ENCODE measurements at places on chromosomes 13 and 19. TPM values are rescaled to one million over a fixed set of nuclear protein-coding genes. Genes with fewer than 3 reads are reported as not detected.
A peak's percentile ranks its signal among the peaks of the same experiment; 100 is the strongest.

DNA sequence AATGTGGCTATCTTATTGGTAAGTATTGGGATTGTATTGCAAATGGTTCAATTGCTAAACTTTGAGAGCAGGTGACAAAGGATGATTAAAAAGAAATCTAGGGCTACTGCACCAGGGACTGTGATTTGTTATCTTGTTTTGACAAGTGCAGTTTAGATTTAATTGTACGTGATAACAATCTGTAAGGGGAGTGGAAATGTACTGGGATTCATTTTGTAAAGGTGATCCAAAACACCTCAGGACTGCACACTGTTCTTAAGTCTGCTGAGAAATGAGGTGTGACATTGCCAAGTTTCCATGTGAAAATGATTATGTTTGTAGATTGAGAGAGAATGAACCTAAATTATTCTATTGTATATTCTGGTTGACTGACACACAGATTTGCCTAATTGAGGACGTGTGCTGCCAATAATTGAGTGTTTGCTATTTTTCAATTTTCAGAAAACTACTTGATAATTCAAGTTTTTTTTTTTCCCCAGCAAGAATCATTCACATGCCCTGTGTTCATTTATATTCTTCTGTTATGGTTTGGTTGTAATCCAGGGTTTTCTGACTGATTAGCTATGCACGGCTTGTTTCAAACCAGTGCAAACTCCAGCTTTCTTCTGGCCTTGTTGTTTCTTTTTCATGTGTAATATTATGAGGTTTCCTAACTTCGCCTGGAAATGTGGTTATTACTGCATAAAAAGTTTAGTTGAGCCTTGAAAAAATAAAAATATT lies 308.0 kb downstream of the OLFM4 start:
- DNase-seq: no peak
- no peaks in the 10 kb centered on the region for H3K36me3 ChIP-seq
- no peak overlapping the region for H3K4me3 ChIP-seq

- DNase-seq: no peak
- no peaks in the 10 kb centered on the region for H3K36me3 ChIP-seq
- no peak overlapping the region for H3K4me3 ChIP-seq
These were observed 1215.6 kb downstream of the EFNB2 start for GRCh38 chr13:105319875-105320274.

DNA sequence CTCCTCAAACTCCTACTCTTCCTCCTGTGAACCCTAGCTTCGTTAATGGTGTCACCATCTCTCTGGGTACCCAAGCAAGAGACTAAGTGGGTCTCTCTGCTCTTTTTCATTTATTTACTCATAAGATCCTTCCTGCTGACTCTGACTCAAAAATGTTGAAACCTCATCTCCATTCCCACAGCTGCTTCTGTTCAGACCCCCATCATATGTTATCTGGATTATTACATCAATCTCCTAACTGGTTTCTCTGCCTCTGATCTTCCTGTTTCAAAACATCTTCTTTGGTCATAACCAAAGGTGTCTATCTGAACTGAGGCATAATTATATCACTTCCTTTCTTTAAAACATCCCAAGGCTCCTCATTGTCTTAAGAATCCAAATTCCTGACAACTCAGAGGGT lies 2.0 kb upstream of the MEDAG start:
- H3K27ac ChIP-seq: no peak overlapping the region
- H3K4me1 ChIP-seq: peaks cover 11% of the 10 kb centered on the region
- peaks cover 78% of the 10 kb centered on the region for H3K27me3 ChIP-seq
- no peaks in the 10 kb centered on the region for H3K36me3 ChIP-seq
- H3K4me3 ChIP-seq: no peak overlapping the region

- no peaks in the 10 kb centered on the region for H3K36me3 ChIP-seq
- no peak overlapping the region for H3K27ac ChIP-seq
- H3K4me1 ChIP-seq: no peaks in the 10 kb centered on the region
- peaks cover 6% of the 10 kb centered on the region for H3K27me3 ChIP-seq
- no peak overlapping the region for H3K4me3 ChIP-seq
These were observed 7.5 kb upstream of the OR10H5 start for GRCh38 chr19:15779756-15780476.

GRCh38 chr13:24348385-24348784 lies 39.0 kb downstream of the C1QTNF9 start:
- DNase-seq: no peak
- H3K27ac ChIP-seq: no peak overlapping the region
- H3K4me3 ChIP-seq: no peak overlapping the region
- no peaks in the 10 kb centered on the region for H3K4me1 ChIP-seq

GRCh38 chr19:46764817-46765291 lies 18.6 kb upstream of the STRN4 start:
- H3K27me3 ChIP-seq: no peaks in the 10 kb centered on the region
- DNase-seq: no peak
- H3K36me3 ChIP-seq: no peaks in the 10 kb centered on the region
- no peak overlapping the region for H3K27ac ChIP-seq
- H3K4me3 ChIP-seq: no peak overlapping the region

DNA sequence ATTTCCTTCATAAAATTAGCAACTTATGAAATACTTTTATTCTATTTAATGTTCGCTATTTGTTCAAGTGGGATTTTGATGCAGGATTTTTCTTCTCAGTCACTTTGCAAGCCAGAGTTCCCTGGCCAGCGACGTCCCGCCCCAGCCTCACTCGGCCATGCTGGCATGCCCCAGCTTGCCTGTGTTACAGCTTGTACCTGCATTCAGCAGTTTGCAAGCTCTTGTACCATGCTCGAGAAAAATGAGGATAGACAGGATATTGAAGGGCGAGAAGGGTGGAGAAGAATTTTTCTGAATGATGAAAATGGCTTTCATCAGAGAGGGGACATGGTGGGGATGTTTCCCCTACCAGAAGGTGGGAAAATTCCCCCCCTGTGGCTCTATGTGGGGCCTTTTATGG lies 2180.2 kb upstream of the PCDH20 start:
- no peaks in the 10 kb centered on the region for H3K4me1 ChIP-seq
- DNase-seq: no peak
- no peaks in the 10 kb centered on the region for H3K27me3 ChIP-seq
- H3K36me3 ChIP-seq: no peaks in the 10 kb centered on the region

GRCh38 chr19:12946731-12947496 lies 1.3 kb downstream of the RAD23A start:
- H3K4me3 ChIP-seq: peak overlapping the region; percentile 85
- peaks cover 70% of the 10 kb centered on the region for H3K36me3 ChIP-seq
- H3K27ac ChIP-seq: peak overlapping the region; percentile 97
- H3K27me3 ChIP-seq: no peaks in the 10 kb centered on the region
- peaks cover 65% of the 10 kb centered on the region for H3K4me1 ChIP-seq
- DNase-seq: no peak

- peaks cover 3% of the 10 kb centered on the region for H3K4me1 ChIP-seq
- no peak overlapping the region for H3K27ac ChIP-seq
- peaks cover 41% of the 10 kb centered on the region for H3K27me3 ChIP-seq
- no peaks in the 10 kb centered on the region for H3K36me3 ChIP-seq
These were observed 16.8 kb downstream of the PABPC3 start for GRCh38 chr13:25112695-25113255.

- peak overlapping the region; percentile 93 for H3K27ac ChIP-seq
- peaks cover 60% of the 10 kb centered on the region for H3K36me3 ChIP-seq
- peaks cover 59% of the 10 kb centered on the region for H3K4me1 ChIP-seq
- H3K4me3 ChIP-seq: peak overlapping the region; percentile 84
- DNase-seq: peak; percentile 93
These were observed 12.7 kb downstream of the ARHGAP45 start for GRCh38 chr19:1079566-1080111.

DNA sequence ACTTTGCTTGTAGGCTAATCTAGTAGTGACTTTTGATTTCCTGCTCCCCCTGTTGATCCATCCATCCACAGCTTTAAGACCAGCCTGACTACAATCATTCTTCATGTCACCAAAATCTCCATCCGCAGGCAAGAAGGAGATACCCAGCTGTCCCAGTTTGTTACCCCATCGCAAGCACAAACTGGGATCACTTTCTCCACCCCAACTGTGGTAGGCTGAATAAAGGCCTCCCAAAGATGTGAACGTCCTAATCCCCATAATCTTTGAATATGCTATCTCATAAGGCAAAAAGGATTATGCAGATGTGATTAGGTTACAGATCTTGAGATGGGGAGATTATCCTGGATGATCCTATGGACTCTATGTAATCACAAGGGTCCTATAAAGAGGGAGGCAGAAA lies 202.0 kb downstream of the ENOX1 start:
- H3K4me3 ChIP-seq: no peak overlapping the region
- no peaks in the 10 kb centered on the region for H3K4me1 ChIP-seq
- H3K27me3 ChIP-seq: peaks cover 9% of the 10 kb centered on the region
- no peak overlapping the region for H3K27ac ChIP-seq

The CEACAM21 gene
- 57.1 TPM for total RNA-seq

The LGALS14 gene
- total RNA-seq: not detected

The SDHAF1 gene
- total RNA-seq: 20.2 TPM

The COG6 gene
- total RNA-seq: 28.6 TPM

The ANKRD24 gene
- 0.82 TPM for total RNA-seq

The NLRP5 gene
- total RNA-seq: not detected

The TNFSF9 gene
- total RNA-seq: 18.5 TPM

The C19orf67 gene
- not detected for total RNA-seq

The CGB1 gene
- total RNA-seq: not detected

All from activated CD8-positive, alpha-beta memory T cell treated with anti-CD3 and anti-CD28 coated beads, Interleukin-2, amount 10 ng/mL, durations not matched to agents 7 days and 5 days (primary cell).